ENCODE measurements at places on chromosomes 5 and 9.

GRCh38 chr9:16871336-16872151 lies 1.1 kb upstream of the BNC2 start:
- no peak for DNase-seq

- DNase-seq = no peak
Measured at GRCh38 chr9:129550199-129550839, 70.6 kb downstream of the C9orf50 start.

DNA sequence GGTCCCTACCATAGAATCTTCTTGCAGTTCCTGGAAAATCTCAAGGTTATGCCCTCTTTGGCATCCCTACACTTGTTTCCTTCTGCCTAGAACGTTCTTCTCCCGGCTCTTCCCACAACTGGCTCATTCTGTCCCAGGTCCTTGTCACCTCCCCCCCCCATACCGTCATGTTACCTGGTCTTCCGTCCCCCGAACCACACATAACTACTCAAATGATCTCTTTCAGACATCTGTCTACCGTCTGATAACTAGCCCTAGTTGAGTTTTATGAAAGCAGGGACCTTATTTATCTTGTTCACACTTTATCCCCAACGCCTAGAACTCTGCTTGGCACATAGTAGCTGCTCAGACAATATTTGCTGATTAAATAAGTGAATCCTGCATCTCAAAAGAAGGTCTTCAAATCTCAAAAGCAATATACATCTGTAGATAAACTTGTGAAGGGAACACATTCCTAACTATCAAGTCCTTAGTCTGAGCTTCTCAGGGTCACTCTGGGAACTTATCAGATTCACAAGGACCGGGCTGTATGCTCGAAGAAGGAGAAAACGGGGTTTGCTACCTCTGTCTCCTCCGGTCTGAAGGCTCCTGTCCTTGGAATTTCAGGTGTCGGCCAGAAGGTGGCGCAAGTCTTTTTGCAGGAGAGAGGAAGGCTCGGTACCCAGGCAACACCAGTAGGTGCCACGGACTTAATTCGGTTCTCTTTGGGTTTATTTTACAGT lies 30.0 kb downstream of the LCP2 start:
- peak; percentile 84 for DNase-seq

- DNase-seq = no peak
Measured at GRCh38 chr5:9408964-9409363, 136.9 kb downstream of the SEMA5A start.
